ENCODE measurements at places on chromosomes 13 and 19. TPM values are rescaled to one million over a fixed set of nuclear protein-coding genes. Genes with fewer than 3 reads are reported as not detected.

Gene S1PR5
- polyA plus RNA-seq = 0.57 TPM

Gene PSG5
- polyA plus RNA-seq = 0.12 TPM

Gene IGFL2
- polyA plus RNA-seq = not detected

Gene PNMA8B
- 2.9 TPM for polyA plus RNA-seq

Gene CD22
- polyA plus RNA-seq = 15.9 TPM

Gene OR10H1
- polyA plus RNA-seq = 0.03 TPM

Gene TMC4
- 32.3 TPM for polyA plus RNA-seq

Gene ZNF556
- polyA plus RNA-seq = 1.0 TPM

Gene GFY
- polyA plus RNA-seq = not detected

Gene GPR12
- not detected for polyA plus RNA-seq

Gene MTRF1
- polyA plus RNA-seq = 28.6 TPM

Gene ZNF615
- polyA plus RNA-seq = 24.1 TPM

Gene ADAMTSL5
- polyA plus RNA-seq = 0.27 TPM

Gene RCBTB2
- polyA plus RNA-seq = 61.1 TPM

DNA sequence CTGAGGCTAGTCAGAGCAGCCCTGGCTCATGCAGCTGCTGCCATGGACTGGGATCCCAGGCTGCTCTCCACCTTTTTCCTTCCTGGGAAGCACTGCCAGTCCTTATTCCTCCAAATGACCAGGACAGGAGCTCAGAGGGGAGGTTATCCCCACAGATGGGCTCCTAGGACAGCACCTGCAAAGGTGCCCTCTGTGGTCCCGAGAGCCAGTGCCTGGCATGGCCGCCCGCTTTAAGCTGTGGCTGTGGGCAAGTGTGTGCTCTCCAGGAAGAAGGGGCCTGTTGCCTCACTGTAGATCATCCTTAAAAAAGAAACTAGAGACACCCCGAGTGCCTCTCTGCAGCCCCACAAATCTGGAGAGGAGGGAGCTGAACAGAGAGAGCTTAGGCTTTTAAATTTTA lies 83.6 kb downstream of the C1QTNF9 start:
- no peak for DNase-seq

- DNase-seq = no peak
These were observed 235.1 kb downstream of the UQCRFS1 start for GRCh38 chr19:28977826-28978225.

DNA sequence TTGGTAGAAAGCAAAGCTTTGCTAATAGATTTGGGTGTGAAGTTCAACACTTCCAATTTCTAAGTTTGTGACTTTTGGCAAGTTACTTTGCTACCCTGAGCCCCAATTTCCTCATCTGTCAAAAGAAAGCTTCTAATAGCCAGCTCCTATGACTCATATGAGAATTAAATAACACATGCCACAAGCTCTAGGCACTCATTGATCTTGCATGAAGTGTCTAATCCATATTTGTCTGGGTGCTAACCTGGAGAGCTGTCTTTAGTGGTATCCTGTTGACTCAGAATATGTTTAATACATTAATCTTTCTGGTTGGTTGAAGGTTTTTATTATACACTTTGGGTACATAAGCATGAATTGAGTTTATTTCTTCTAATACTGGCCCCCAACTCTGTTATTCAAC lies 188.8 kb downstream of the POSTN start:
- no peak for DNase-seq

DNA sequence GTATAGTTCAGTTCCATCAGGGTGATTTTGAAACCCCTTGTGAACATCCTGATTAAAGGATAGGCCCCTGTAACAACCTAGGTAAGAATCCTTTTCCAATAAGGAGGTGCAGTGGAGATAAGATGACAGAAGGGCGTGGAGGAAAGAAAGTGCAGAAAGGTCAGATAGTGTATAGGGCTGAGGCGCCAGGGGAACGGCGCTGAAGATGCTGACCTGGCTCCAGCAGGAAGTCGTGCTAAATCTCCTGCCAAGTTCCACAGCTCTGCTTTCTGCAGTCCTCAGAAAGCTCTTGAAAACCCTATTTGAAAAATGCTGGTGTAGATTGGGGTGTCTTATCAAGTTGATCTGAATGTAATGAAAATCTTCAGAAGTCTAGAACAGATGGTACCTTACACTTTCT lies 221.7 kb downstream of the COG6 start:
- no peak for DNase-seq

- DNase-seq = no peak
These were observed 28.8 kb downstream of the FOXO1 start for GRCh38 chr13:40637643-40638042.

DNA sequence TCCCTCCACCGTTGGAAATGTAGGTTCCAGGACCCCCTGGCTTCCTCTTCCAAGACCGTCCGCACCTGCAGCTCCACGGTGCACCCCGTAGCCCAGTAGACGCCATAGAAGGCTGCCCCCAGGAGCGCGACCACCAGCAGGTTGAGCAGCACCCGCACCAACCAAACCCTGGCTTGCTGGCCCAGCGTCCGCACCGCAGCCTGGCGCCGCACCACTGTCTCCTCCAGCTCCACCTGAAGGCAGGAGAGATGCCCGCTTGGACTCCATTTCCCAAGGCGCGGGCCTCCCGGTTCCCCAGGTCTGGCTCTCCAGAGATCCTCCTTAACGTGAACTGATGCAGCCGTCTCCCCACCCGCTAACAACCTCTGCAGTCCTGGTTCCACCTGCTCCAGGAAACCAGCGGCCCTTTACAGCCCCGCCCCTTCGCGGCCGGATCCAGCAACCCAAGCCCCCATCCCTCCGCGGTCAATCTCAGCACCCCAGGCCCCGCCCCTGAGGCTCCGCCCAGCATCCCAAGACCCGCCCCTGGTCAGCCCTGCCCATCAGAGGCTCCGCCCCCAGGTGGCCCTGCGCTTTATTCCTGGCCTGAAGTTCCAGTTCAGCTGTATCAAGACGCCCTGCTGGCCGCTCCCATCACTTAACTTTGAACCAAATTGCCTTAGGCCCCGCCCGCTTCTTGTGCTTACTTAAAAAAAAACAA lies 5.0 kb upstream of the LENG1 start:
- DNase-seq = no peak

DNA sequence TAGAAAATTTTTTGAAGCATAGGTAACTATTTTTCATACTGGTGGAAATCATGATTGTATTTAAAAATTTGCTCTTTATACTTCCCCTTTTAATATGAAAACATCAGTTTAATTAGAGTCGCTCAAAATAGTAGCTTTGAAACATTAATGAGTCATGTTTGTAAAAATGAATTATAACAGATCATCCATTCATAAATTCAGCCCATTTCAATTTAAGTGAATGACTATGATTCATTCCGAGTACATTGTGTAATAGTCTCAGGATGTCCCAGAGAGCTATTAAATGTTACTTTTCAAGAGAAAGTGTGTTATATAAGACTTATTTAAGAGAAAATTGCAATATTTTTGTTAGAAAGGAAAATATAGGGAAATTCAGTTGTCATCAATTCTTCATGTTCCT lies 111.0 kb downstream of the FNDC3A start:
- no peak for DNase-seq

DNA sequence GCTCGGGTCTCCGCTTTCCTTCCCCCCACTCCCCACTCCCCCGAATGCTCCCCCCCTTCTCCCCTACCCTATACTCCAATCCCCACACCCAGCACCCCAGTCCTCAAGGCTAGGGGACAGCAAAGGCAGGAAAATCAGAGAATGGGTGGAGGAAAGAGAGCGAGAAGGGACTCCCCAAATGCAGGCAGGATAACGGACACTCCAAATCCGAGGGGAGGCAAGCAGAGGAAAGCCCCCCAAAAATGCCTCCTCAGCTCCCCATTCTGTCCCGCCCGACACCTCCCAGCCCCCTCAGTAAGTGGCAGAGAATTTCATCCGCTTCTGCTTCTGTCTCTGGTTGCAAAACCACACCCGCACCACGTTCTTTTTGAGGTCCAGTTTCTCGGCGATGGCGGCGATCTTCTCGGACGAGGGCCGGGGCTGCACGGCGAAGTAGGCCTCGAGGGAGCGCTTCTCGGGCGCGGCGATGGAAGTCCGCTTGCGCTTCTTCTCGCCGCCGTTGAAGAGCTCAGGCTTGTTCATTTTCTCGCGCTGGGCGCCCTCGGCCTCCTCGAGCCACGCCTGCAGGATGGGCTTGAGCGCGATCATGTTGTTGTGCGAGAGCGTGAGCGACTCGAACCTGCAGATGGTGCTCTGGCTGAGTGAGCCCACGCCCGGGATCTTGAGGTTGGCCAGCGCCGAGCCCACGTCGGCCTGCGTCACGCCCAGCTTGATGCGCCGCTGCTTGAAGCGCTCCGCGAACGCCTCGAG lies 2.1 kb downstream of the POU4F1 start:
- no peak for DNase-seq

GRCh38 chr19:6476155-6476895 lies 5.3 kb downstream of the DENND1C start:
- DNase-seq = peak; percentile 83

DNA sequence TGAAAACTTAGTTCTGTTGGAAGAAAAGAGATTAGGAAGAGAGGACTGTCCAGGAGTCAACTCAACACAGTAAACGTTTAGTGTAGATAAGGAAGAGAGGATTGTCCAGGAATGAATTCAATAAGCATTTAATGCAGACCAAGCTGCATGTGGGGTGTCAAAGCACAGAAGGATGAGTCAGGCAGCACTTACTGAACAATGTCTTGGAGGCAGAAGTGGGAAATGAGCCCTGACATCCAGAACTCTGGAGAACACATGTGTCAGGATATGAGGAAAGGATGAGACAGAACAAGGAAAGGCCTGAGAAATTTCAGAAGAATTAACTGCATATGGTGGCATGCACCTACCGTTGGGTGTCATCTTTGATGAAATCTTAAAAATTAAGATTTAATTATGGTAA lies 429.2 kb upstream of the HTR2A start:
- no peak for DNase-seq

DNA sequence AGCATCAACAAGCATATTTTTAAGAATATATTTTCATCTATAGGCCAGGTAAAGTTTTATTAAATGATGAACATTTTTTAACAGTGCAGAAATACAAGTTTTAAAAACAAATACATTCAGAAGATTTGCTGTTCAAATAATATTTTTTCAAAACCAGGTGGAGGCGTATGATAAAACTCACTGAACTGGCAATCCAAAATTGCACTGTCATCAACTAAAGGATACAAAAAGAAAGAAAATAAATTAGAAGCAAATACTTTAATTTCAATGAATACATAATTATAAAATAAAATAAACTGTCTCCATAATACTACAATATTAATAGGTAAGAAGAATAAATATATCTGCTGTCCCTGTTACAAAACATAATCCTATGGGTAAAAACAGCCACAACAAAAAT lies 21.2 kb downstream of the SPRYD7 start:
- DNase-seq = no peak

GRCh38 chr13:39370048-39370447 lies 232.9 kb downstream of the LHFPL6 start:
- no peak for DNase-seq

GRCh38 chr19:10508707-10509106 lies 5.6 kb upstream of the KEAP1 start:
- no peak for DNase-seq

- DNase-seq = peak; percentile 91
These were observed at the start of gene ZNF229 for GRCh38 chr19:44447916-44448674. ZNF229 (minus strand) TSS chr19:44448472; CDS start chr19:44442847, 5,625 bp downstream.

DNA sequence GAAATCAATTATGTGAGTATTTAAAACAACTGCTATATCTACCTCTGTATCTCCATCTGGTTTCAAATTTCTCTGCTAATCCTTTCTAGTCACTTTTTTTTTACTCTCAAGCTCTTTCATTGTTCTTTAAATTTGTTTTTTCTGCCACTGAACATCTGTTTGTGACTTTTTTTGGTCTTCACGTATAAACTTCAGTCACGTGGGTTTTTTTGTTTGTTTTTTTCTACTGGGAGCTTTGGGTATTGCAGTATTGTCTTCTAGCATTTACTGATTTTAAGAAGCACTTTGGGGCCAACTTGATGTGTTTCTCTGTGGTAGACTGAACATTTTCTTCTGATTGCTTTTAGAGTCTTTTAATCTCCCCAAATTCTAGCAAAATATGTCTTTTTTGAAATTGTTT lies 262.6 kb upstream of the RXFP2 start:
- no peak for DNase-seq

GRCh38 chr19:39816287-39817048 lies 17.5 kb downstream of the DYRK1B start:
- no peak for DNase-seq

DNA sequence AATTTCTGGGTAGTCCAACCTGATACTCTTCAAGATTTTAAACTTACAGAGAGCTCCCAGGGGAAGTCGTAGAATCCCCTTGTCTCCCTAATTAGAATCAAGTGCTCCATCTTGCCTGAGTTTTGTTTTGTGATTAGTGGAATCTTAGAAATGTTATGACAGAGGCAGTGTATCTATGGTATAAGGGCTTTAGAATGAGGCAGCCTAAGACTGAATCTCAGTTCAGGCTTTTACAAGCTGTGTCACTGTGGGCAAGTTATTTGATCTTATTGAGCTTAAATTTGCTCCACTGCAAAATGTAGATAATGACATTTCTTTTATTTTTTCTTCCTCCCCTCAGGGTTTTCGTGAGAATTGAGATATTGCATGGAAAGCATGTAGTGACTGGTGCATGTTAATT lies 215.5 kb downstream of the POSTN start:
- no peak for DNase-seq

- DNase-seq = no peak
These were observed 45.7 kb downstream of the NAA16 start for GRCh38 chr13:41356786-41357185.

DNA sequence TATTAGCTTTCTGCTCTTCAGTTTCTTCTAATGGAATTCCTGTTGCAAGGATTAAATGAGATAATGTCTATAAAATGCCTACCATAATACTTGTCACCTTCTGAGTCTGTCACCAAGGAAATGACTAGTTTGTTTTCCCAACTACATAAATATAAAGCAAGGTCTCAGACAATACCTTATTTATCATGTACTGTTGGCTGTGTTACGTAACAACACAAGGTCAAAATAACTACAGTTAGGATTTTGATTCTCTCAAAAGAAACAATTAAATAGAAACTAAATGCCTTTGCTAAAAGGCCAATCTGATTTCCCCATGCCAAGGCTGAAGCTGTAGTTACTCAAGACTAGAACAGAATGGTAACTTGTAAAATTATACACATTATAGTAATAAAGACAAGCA lies 134.5 kb downstream of the PCDH9 start:
- DNase-seq = no peak

DNA sequence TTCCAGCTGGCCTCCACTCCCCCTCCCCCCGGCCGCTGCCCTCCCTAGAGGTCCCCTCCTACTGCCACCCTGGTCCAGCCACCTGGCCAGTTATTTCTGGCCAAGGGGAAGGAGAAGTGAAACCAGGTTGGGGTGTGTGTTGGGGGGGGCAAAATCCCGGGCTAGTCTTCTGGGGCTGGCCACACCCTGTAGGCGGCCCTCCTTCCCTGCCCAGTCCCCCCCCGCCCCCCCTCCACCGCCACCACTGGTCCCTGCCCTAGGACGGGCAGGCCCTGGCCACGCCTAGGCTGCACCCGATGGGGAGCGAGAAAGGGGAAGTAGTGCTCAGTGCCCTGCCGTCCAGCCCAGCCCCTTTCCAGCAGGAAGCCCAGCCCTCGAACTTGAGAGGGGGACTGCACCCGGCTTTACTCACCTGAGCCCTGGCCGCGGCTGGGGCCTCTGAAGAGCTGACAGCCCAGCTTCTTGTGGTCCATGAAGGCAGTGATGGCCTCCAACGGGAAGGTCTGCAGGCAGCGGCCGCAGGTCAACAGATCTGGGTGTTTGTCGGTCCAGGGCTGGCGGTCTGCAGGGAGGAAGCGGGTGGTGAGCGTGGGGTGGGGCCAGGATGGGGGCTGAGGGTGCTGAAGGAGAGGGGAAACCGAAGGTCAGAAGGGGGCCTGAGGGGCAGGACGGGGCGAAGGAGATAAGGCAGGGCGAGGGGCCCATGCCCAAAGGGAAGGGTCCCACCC lies 813 bp downstream of the ZNF296 start:
- no peak for DNase-seq

- DNase-seq = no peak
These were observed 103.5 kb upstream of the AKAP11 start for GRCh38 chr13:42168496-42168895.

Measured in left kidney (tissue), 8 donors.